ENCODE measurements at places on chromosomes 1 and 21.

GRCh38 chr1:116345843-116346242 lies 27.2 kb upstream of the ATP1A1 start:
- DNase-seq, result no peak

DNA sequence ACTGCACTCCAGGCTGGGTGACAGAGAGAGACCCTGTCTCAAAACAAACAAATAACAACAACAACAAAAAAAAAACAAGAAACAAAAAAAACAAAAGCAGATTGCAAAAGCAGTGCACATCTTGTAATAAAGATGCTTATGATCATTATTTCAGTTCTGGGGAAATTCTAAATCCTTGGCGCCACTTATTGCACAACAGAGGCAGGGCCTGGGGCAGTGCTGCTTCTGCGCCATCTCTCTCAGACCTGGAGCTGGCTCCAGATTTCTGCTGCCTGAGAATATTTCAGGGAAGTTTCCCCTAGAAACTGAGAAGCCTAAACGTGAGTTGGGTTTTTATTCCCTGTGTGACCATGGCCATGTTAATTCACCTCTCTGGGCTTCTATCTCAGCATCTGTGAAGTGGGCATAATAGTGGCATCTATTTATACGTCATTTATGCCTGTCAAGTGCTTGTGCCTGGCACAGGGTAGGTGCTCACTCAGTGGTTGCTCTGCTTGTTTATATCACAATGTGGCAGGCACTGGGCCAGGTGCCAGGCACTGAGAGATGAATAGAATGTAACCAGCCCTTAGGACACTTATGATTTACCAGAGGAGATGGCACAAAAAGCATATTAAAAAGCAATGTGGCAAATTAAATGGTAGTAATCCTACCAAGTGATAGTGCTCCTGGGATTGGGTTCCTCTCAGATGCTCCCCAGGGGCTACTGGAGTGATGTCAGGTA lies 67.9 kb downstream of the MDM4 start:
- DNase-seq, result no peak

DNA sequence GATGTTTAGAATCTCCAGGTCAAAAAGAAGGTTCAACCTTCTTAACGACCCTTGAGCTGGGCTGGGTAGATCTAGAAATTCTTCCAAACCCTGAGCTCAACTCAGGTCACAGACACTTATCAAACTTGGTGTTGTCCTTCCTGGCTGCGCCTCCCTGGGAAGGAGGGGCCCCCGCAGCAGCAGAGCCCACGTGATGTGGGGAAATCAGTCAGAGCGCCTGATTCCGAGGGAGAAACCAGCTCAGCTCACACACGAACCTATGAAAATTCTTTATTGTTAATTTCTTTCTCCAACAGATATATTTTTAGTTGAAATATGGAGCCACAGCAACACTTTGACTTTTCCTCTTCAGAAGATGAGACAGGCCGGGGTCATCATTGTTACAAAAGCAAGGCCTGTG lies 24.3 kb upstream of the CLSTN1 start:
- no peak for DNase-seq

DNA sequence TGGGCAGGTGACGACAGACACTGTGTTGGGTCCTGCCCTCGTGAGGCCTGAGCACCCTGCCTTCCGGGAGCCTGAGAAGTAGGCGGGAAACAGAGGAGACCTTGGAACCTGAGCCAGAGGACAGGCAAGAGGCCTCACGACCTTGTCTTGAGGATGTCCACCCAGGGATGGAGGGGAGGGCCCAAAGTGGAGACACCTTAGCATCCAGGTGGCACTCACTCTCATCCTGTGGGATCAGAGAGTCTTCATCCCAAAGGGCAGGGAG lies 347.2 kb downstream of the NPHP4 start:
- no peak for DNase-seq

GRCh38 chr21:41850085-41850484 lies 29.1 kb downstream of the PRDM15 start:
- DNase-seq, result no peak

GRCh38 chr1:218344814-218345672 lies at the start of gene TGFB2:
Gene TGFB2 (plus strand): TSS chr1:218345336. CDS start chr1:218346702, 1,366 bp downstream.
- no peak for DNase-seq

DNA sequence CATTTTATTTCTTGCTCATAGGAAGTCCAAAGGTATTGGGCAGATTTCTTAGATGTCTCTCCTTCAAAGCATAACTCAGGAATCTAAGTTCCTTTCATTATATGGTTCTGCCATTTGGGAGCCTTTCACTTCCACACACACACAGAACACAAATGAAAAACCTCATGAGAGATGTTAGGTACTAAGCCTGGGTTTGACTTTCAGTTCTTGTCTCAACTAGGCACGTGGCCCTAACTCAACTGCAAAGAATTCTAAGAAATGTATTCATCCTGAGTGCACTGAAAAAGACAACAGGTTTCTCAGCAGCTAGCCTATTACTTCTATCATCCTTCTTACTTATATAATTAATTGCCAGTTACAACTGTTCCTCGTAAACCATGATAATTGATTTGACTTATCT lies 190.0 kb upstream of the SAMSN1 start:
- no peak for DNase-seq

DNA sequence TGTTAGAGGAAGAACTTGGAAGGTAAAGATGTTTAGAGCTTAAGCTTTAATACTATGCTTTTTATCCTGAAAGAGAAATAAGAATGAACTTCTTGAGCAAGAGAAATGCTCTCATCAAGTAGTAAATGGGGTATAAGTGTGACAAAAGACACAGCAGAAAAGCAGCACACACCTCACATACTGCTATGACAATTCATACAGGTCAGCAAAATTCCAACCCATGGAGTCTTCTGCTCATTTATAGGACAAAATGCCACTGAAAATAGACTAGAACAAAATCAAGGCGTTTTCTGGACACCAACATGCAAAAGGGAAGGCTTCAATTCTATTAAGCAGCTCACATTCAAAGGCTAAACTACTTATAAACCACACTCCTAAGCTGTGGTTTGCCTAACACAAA lies 61.2 kb downstream of the EYA3 start:
- no peak for DNase-seq

DNA sequence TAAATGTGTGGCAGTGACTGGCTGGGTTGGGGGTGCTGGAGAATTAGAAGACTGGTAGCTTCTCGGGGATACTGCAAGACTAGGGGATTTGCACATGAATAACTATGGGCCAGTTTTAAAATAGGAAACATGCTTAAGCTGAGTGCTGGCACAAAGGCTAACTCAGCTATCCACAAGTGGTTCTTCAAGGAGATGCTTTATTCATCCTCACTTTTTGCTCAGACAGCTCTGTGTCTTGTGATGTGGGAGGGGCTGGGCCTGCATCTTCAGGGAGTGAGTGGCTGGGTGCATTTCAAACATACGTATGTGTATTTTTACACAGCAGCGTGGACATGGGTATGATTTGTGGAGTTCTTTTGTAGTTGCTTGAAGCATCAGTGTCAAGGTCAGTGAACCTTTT lies 2.3 kb downstream of the COQ8A start:
- DNase-seq, result no peak

- no peak for DNase-seq
These were observed 144.1 kb downstream of the TRABD2B start for GRCh38 chr1:47853059-47853458.

DNA sequence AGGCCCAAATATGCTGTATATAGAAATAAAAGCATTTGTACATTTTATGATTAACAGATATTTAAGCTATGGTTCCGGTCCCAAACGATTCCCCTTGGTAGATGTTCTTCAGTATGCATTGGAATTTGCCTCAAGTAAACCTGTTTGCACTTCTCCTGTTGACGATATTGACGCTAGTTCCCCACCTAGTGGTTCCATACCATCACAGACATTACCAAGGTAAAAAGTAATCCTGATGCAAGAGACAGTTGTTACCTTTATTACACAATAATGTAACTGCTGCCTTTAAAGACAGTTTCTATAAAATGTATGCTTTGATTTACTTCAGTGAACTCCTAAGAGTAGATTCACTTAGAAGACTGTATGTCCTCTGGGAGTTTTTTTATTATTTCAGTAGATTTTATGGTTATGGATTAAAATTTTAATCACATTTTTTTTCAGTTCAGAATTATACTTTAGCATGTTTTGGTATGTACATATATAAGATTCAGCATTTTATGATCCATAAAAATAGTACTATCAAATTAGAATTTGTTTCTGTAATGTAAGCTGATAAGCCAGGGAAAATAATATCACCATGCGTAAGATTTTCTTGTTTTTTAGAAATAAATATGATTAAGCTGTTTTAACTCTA lies 96.5 kb downstream of the USP25 start:
- DNase-seq, result peak; percentile 5

All from activated T-cell treated with anti-CD3 and anti-CD28 coated beads for 24 hours (primary cell).